Activated CD4-positive, alpha-beta T cell treated with anti-CD3 and anti-CD28 coated beads, Interleukin-10, Interleukin-2, amounts not matched to agents 100 ng/mL and 50 ng/mL, durations not matched to agents 16 hours and 8 hours (primary cell): ENCODE measurements at places on chromosomes 3 and 15.
A peak's percentile ranks its signal among the peaks of the same experiment; 100 is the strongest.

- no peak for DNase-seq
Observed at GRCh38 chr3:149336925-149337324, 3.5 kb upstream of the TM4SF18 start.

GRCh38 chr15:67035886-67036285 lies 29.5 kb upstream of the SMAD3 start:
- no peak for DNase-seq

- no peak for DNase-seq
Observed at GRCh38 chr15:60215225-60215963, 182.4 kb downstream of the ANXA2 start.

DNA sequence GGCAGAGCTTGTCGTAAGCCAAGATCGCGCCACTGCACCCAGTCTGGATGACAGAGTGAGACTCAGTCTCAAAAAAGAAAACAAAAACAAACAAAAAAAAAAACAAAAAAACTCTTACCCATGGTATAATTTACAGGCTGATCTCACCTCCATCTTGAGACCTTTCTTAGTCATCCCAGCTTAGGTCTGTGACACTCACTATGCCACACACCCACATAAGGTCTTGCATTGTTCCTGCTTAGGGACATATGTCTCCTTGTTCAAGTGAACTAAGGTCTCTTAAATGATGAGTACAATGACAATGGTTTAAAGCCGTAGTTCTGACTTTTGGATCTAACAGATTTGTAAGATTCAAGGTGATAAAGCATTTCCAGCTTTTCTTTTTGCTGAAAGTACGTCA lies 360.2 kb upstream of the ARHGEF26 start:
- no peak for DNase-seq

- DNase-seq: peak; percentile 52
Observed at GRCh38 chr3:43180027-43180426, 74.1 kb upstream of the POMGNT2 start.

DNA sequence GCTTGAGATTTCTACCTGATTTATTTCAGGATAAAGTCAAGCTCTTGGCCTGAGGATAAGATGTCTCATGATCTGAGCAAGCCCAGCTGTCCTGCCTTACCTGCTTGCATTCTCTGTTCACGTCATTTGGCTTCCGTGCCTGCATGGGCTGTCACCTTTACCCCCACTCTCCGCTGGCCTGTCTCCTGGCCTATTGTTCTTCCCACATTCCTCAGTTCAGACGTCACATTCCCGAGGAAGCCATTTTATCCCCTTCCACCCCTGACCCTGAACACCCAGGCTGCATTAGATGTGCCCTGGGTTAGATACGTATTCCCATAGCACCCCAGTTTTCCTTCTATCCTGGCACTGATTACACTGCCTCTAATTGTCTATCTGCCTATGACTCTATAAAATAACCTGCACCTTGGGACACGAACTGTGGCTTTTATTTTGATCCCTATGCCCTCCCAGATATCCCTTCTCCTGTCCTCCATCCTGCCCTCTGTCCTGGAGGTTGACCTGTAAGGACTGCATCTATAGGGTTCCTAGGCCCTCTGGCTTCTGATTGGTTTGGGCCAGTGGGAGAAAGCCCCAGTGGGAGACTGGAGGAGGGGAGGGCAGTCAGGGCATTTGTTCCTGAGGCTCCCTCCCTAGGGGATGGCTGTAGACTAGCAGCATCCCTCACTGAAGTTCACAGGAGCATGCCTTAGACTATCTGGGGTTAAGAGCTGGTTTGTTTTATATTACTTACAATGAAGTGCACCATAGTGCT lies 19.2 kb upstream of the UBE2Q2 start:
- no peak for DNase-seq

DNA sequence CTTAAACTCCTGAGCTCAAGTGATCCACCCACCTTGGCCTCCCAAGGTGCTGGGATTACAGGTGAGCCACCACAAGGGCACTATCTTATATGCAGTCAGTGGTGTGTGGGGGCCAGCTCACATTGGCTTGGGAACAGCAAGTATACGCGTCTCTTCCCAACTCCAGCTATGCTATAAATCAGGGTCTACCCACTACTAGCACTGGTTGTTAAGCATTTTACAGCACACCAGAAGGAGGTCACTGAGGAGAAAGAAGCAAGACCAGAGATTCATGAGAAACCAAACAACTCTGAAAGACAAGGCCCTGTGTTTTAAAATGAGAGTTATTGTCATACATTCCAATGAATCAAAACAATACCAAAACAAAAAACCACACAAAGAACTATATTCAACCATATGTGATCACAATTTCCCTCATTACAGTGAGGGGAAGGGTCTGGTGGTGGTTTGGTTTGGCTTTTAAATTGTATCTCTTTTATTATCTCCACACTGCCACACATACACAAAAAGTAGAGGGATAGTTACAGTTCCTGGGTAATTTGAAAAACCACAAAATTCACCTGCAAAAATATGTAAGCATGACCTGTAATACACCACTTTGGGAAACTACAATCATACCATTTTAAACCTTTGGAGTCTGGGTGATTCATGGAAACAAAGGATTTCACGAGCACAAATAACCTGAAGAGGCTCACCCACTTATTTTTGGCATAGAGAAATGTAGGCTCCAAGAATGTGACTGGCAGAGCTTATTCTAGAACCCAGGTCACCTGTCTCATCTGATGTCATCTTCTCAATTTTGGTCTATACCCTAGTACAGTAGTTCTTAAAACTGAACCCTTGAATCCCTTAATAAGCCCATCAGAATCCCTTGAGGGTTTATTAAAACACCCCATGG lies 5.2 kb downstream of the MAGI1 start:
- DNase-seq: peak; percentile 56

GRCh38 chr15:57284535-57284934 lies 91.8 kb upstream of the CGNL1 start:
- no peak for DNase-seq

GRCh38 chr3:181932039-181932438 lies 220.3 kb downstream of the SOX2 start:
- DNase-seq: no peak

DNA sequence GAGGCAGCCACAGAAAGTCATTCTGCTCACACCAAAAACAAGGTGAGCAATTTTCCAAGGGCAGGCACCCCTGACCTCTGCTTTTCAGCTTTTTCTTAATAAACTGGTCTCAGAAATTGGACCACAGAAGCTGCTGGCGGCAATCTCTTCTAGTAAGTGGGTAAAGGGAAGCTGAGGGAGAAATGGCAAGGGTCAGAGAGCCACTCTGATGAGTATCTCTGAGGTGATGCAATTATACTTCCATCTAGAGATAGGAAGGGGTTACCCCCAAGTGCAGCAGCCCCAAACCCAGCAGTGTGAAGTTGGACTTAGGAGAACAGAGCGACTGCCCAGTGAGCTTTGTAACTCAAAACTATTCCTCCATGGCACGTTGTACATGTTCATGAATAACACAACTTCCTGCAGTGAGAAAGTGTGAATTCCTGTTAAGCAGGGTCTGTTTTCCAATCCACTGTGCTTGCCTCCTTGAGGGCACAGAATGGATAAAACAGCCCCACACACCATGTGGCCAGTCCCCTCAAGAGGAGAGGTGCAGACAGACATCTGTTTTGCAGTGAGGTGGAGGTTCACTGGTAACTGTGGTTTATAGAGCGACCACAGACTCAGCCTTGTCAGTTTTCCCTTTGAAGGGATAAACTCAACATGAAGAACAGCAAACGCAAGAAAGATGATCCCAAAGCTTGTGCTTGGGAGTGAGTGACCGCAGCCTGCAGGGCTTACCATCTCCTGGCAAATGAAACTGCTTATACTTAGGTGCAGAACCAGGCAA lies 683.4 kb upstream of the CFAP20DC start:
- DNase-seq: no peak

- DNase-seq: no peak
Observed at GRCh38 chr3:31696815-31697548, 164.3 kb downstream of the STT3B start.

DNA sequence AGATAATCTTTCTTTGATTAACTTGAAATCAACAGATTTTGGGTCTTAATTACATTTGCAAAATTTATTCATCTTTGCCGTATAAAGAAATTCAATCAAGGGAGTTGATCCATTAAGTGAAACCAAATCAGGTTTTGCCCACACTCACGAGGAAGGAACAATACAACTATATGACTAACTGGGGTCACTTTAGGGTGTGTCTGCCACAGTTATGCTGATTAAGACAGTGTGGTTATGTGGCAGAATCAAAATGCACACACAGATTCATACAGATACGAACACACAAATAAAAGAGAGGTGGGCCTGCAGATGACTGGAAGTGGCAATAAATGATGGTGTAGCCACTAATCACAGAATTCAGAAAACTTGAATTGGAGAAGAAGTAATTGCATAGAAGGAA lies 543.5 kb downstream of the GABRG3 start:
- no peak for DNase-seq

GRCh38 chr3:161072211-161072621 lies 32.9 kb downstream of the B3GALNT1 start:
- peak; percentile 41 for DNase-seq

- DNase-seq: no peak
Observed at GRCh38 chr3:64214381-64215018, 10.8 kb downstream of the PRICKLE2 start.

DNA sequence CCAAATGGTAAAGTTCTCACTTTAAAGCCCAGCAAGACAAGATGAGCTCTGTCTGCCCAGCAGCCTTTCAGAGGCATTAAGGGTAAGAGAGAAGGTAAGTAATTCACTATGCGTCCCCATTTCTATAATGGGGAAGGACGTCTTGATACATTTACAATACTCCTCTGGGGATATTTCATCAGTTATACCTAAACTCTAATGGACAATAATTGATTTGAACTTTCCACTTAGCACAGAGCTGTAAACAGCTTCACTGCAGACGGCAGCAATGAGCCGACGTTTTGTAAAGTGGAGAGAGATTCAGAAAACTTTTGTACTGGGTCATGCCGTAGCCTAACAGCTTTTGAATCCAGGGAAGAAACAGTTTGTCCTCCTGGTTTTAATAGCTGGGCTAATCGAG lies 127.4 kb downstream of the TIGIT start:
- no peak for DNase-seq

- DNase-seq: no peak
Observed at GRCh38 chr15:78950343-78950742, 5.5 kb upstream of the CTSH start.

DNA sequence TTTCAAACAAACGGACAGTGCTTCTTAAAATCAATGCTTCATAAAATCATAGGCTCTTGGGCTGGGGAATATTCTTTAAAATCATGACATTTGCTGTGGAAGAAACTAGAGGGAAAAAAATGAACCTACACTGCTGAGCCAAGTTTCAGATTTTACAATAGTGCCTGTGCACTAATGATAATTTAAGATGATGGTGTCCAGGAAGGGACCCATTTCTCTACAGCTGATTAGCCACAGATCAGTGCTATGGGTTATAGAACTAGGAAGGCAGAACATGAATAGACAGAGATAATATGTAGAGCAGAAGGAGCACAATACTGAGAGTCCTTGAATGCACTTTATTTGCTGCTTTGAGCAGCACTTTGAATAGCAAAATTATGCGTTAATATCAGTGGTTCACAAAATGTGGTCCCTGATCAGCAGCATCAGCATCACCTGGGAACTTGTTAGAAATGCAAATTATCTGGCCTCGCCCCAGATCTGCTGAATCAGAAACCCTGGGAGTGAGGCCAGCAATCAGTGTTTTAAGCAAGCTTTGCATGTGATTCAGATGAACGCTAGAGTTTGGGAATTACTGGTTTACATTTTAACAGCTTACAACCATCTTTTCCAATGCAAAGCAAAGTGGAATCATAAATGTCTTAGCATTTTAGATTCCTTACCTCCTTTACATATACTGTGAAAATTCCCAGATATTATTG lies 135.8 kb upstream of the ANKRD28 start:
- DNase-seq: no peak

DNA sequence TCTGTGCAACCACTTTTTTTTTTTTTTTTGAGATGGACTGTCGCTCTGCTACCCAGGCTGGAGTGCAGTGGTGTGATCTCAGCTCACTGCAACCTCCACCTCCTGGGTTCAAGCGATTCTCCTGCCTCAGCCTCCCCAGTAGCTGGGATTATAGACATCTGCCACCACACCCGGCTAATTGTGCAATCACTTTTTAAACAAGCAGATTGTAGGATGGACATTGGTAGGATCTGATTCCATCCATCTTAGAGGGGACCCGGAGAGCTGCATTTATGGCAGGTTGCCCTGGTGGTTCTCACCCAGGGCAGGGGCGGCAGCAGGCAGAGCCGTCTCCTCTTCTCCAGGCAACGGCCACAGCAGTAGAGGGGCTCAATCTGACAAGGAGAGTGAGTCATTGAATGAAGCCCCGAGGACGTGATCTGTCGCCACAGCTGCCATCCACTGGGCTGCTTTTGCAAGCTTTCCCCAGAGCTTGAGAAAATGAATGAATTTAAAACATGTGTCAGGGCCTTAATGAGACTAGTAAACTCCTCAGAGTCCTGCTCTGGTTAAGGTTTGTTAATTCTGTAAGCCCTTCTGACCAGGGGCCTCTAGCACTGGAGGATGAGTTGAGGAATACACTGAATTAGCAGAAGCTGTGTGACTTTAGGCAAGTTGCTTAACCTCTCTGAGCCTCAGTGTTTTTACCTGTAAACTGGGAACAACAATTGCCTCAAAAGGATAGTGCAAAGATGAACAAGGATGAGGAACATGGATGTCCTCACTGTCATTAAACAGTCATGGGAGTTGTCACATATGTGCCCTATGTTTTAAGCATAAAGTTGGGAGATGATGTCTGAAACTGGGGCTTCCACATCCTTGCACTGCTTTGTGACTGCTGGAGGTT lies 129.1 kb downstream of the ASB7 start:
- DNase-seq: no peak

DNA sequence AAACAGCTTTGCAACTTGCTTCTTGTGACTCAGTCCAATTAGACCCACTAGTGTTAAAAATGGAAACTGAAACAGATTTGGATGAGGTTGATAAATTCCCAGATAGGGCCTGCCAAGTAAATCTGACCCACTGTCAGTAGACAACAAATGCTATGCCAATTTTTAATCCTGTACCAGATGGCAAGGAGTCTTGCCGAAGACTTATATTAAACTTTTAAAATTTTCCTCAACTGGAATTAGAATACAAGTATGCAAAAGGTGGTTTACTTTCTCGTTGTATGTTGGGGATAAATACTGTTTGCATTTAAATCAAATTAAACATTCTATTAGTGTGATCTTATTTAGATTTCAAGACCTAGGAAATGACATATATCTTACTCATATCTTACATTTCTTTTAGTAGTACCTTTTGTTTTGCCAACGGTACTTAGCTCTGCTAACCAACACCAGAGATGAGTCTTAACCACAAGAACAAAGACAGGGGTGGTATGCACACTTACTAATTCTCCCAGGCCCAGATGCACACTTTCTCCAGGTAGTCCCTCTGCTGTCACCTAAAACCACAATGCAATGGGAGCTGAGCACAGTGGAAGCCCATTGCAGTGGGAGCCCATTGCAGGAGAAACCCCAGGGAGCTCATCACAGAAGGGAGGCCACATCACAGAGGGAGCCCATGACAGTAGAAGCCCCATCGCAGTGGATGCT lies 77.8 kb downstream of the WWTR1 start:
- DNase-seq: peak; percentile 83
